ENCODE measurements at places on chromosomes 6 and 20.
A peak's percentile ranks its signal among the peaks of the same experiment; 100 is the strongest.

- DNase-seq, result no peak
Measured at GRCh38 chr6:150228072-150228733, 85.4 kb downstream of the PPP1R14C start.

GRCh38 chr20:36070451-36070850 is 84.1 kb upstream of the EPB41L1 start:
- no peak for DNase-seq

DNA sequence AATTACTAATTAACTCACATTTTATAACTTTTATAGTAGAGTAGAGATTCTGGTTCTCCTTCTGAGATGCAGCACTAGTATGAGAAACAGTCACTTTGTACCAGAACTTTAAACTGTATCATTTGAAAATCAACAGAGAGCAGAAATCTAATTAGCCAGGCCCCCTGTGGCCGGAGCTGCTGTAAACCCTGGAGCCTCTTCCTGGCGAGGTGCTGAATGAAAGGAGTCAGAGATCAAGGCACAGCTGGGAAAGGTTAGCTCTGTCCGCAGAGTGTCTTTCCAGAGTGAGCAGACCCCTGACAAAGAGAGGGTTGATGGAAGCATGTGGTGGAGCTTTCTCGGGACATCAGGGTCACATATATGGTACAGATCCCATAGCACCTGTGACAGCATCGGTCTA is 703.8 kb downstream of the RFPL4B start:
- no peak for DNase-seq

GRCh38 chr6:5172897-5173474 is 87.8 kb downstream of the LYRM4 start:
- DNase-seq, result no peak

DNA sequence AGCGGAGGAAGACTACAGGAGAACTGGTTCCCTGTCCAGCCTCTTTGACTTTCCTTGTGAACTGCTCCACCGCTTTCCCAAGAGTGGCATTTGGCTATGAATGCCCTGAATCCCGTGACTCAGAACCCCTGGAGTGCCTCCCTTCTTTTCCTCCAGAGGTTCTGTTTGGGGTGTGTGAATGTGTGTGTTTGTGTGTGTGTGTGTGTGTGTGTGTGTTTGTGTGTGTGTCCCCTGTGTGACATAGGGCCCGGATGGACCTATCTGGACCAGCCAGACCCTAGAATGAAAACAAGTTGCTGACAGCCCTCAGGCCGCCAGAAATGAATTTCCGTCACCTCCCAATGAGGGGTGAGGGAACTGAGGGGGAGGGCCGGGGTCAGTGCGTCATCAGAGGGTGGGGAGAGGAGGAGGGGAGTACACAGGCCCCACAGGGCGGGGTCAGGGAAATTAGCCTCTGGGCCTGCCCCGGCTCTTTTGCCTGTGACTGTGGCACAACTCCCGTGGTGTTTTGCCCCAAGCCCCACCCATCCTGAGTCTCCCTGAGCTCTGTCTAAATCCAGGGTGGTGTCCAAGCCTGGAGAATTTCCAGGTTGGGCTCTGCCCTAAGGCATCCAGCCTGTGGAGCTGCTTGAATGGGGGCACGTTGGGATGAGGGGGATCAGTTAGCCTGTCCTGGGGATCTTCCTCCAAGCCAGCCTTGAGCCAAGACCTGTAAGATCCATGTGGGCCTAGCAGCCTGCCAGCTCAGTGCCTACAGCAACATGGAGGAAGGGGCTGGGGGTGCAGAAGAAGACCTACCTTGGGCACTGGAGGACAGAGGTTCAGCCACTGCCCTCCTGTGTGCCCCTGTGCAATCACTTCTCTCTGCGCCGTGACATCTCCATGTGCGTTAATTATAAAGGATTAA is 15.2 kb upstream of the MRPS18A start:
- DNase-seq, result peak; percentile 66

DNA sequence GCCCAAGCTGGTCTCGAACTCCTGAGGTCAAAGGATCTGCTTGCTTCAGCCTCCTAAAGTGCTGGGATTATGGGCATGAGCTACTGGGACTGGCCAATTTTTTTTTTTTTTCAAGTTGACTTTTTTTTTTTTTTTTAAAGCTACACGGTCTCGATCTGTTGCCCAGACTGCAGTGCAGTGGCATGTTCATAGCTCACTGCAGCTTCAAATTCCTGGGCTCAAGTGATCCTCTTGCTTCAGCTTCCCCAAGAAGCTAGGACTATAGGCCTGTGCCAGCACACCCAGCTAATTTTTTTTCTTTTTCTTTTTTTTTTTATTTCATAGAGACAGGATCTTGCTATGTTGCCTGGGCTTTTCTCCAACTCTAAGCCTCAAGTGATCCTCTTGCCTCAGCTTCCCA is 59.5 kb downstream of the NCOA3 start:
- no peak for DNase-seq

GRCh38 chr20:3456648-3457047 is 14.2 kb upstream of the ATRN start:
- DNase-seq, result no peak

DNA sequence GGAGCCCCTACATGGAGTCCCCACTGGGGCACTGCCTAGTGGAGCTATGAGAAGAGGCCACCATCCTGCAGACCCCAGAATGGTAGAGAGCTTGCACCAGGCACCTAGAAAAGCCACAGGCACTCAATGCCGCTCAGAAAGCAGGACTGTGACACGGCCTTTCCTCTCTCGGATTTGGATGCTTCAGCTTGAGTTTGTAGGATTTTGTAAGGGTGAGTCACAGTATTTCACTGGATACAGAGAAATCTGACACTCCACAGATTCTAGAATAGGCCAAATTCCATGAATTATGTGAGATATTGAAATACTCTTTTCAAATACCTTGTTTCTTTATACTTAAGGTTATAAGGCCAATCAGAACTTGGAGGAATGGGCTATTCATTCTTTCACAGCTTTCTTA is 424.5 kb downstream of the HTR1B start:
- no peak for DNase-seq

- no peak for DNase-seq
Measured at GRCh38 chr20:17568045-17568788, 1.7 kb upstream of the DSTN start.

DNA sequence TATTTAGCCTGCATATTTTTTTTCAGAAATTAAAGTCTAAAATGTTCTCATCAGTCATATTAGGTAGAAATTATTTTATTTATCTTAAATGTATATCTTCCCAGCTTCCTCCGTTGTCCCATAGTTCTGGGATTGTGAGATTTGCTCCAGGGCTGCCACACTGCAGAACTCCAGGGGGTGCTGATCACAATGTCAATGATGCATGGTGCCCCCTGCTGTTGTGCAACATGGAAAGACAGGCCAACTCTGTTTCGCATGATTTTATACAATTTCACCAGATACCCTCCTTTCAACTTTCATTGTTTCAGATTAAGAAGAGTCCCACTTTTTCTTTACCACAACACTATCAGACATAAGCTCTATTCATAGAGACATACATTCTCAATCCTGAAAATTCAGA is 35.9 kb downstream of the ID4 start:
- DNase-seq, result no peak
